Activated CD4-positive, CD25-positive, alpha-beta regulatory T cell (primary cell): ENCODE measurements at places on chromosomes 1 and 21.

- DNase-seq = no peak
These were observed 177.9 kb downstream of the CLIC6 start for GRCh38 chr21:34846601-34847112.

GRCh38 chr1:12083766-12084165 is 20.7 kb downstream of the TNFRSF8 start:
- no peak for DNase-seq

DNA sequence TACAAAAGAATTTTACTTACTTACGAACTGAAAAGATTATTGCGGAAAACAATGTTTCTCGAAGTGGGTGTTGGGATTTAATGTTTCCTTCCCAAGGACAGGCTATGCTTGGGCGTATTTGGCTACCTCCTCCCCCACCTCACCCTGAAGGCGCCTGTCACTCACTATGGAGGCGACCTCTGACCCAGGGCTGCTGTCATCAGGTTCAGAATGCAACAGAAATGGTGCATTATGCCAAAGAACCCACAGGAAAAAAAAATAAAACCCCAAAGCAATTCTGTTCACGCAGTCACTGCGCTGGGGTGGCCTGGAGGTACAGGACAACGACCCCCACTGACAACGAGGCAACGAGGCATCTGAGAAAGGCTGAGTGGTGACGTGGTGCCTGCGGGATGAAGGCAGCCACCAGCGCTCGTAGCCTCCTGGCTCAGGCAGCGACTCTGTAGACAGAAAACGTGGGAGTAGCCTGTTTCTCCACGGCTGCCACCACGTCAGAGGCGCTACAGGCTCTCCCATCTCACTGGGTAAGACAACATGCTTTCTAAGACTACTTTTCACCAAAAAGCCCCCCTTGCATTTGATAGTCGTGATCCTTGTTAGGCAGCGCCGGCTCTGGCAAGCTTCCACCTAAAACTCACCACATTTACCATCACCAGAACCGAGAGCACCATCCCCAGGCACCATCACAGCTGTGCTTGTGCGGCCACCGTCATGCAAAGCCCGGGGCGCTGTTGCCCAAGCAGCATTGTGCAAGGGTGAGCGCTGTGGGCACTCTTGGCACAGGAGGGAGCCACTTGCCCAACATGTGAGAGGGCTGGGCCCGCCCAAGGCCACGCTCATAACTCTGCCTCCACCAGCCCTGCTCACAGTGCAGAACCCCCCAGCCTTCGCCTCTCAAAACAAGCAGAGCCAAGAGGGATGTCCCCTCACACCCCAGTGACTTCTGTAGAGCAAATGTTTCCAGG is 14.3 kb downstream of the NADK start:
- DNase-seq = no peak

DNA sequence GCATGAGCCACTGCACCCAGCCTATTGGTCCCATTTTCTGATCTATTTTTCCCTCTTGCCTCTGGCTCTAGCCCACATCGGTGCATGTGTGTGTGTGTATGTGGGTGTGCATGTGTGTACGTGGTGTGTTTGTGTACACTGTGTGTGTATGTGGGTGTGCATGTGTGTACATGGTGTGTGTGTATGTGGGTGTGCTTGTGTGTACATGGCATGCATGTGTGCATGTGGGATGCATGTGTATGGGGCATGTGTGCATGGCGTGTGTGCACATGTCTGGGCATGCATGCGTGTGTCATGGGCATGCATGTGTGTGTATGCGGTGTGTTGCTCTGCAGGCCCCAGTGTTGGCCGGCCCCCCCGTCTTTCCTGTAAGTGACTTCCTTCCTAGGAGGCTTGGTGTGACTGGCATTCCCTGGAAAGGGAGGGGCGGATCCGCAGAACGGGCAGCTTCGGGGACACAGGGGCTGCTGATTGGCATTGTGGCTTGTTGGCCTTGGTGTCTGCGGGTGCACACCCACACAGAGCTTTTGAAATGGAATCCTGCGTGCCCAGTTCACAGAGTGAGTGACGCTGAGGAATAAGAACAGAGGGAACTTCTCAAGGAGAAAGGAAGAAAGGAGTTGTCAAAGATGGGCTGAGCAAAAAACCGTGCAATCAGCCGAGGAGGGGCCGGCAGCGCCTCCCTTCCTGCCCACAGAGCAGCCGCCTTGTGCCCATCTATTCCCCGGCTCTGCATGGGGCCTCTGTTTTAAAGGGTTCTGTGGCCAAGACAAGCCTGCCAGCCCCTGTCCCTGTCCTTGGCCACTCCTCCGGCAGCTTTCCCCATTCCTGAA is 8.0 kb downstream of the PDXK start:
- no peak for DNase-seq

DNA sequence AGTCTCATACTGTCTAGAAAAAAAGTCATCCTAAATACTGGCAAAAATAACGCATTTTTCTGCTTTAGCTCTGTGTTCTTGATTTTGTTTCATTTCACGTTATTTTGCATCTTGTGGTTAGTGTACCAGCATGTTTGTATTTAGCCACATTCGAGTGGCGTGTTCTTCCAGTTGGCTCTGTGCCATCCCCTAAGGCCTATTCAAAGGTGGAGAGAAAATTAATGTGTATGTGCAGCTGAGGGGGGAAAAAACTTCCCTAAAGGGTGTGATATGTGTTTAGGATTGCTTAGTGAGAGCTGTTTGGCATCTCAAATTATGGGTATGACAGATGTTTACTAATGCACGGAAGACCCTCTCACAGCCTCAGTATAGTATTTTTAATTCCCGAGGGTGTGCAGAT is 12.1 kb downstream of the DNAJC16 start:
- no peak for DNase-seq

- DNase-seq = no peak
These were observed 35.6 kb upstream of the ERG start for GRCh38 chr21:38533887-38534286.

GRCh38 chr1:78375996-78376395 is 114.8 kb upstream of the PTGFR start:
- DNase-seq = no peak

DNA sequence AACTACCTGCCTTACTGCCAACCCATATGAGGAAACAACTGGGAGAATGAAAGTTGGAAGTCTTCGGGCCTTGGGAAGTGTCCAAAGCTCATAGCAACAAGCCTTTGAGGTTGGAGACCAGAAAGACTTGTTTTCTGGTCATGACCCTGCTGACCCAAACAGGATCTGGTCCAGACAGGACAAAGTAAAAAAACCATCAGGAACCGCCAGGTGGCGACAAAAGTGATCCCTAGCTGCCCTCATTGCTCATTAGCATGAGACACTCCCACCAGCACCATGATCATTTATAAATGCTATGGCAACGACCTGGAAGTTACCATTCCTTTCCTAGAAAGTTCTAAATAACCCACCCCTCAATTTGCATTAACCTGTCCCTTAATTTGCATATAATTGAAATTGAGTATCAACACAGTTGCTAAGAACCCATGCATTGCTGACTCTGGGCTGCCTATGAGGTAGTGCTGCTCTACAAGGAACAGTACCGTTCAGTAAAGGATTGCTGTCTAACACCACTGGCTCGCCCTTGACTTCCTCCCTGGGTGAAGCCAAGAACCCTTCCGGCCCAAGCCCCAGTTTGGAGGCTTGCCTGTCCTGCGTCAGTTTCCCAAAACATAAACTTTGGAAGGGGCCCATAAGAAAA is 89.0 kb downstream of the URB2 start:
- DNase-seq = peak; percentile 1

- no peak for DNase-seq
These were observed 7.8 kb downstream of the DIPK1A start for GRCh38 chr1:92953491-92953890.

DNA sequence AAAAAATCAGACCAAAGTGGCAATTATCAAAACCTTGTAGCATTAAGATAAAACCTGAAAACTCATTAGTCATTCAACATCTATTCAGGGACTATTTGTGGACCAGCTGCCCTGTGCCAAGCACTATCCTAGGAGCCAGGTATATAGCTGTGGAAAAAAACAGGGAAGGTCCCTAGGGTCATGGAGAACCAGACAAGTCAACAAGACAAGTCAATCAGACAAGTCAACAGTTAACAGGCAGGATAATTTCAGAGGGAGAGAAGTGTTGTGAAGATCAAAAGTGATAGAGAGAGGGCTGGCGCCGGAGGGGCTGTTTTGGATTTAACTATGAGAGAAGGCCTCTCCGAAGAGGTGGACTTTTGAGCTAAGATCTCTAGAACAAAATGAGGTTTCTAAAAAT is 3.3 kb upstream of the ATP1A4 start:
- DNase-seq = no peak

DNA sequence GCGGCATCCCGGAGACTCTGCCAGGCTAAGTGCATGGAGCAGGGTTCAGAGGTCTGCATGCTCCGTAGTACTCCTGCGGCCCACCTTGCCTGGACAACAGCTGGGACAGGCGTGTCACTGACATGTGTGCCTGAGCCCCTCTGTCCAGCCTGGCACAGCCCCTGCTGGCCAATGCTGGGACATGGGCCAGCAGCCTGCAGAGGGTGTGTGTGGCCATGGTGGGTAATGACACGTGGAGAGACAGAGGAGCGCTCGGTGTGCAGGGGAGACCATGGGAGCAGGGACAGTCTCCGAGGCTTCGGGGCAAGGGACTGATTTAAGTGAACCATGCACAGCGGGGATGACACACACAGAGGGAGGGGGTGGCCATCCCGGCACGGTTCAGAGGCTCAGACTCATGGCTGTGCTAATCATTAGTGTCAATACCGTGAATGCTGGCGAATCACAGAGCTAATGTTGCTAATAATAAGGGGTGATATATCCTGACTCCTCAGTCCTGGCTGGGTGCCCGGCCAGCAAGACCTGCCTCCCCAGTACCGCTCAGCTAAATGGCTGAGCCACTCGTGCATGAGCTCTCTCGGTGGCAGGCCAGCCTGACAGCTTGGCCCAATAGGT is 41.5 kb downstream of the IGSF21 start:
- DNase-seq = no peak

GRCh38 chr1:69835955-69836354 is 268.2 kb downstream of the LRRC7 start:
- no peak for DNase-seq

- no peak for DNase-seq
These were observed 122.9 kb downstream of the UBR4 start for GRCh38 chr1:19087017-19087736.

DNA sequence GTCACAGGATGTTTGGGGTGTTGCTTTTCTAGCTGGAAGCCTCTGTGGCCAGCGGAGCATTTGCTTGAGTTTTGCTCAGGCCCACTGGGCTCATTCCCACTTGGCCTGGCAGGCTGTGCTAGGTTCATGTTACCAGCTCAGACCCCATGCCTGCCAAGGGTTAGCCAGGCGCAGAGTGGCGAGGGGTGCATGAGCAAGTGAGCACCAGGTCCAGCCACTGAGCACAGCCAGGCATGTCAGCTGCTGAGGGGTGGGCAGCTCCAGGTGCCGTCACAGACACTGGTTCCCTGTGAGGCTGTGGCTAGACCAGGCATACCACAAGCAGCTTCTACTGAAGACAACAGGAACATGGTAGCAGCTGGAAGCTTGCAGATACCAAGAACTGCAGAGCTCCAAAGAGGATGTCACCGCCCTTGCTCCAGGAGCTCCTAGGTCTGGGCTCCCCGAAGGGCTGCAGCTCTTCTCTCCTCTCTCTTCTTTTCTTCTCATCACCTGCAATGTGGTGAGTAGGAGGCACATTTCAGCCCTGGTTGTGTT is 52.0 kb upstream of the CYYR1 start:
- DNase-seq = no peak

DNA sequence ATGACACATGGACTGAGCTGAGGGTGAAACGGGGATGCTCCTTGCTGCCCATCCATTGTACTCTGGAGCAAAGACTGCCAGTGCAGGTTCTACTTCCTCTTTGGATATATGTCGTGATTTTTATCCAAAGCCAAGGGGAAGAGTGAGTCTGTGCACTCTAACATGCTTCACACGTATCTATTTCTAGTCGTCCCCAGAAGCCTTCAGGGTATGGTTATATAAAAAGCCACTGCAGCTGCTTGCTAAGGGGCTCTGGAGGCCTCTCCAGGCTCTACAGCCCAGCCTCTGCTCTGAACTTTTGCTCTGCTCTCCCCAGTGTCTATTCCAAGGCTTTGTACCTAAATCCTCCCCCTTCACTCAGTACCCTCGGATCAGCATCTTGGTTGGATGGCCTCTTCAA is 20.1 kb downstream of the PAFAH2 start:
- no peak for DNase-seq

DNA sequence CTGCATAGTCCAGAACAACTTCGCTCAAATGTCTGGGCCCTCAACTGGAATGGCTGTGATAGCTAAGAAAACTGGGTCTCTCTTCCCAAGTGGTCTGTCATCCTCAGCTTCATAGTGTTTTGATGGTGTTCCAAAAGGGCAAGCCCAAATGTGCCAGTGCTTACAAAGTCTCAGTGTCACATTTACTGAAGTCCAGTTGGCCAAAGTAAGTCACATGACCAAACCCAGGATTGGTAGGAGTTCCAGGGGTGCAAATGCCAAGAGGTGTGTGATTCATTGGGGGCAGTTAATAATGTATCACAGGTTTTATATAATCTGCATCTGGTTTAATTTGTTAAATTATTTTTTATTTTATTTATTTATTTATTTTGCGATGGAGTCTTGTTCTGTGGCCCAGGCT is 24.9 kb downstream of the SMG7 start:
- DNase-seq = no peak

GRCh38 chr1:230507236-230507635 is 81.1 kb upstream of the PGBD5 start:
- DNase-seq = no peak

- no peak for DNase-seq
These were observed 252.5 kb upstream of the C1orf105 start for GRCh38 chr1:172167796-172168596.

DNA sequence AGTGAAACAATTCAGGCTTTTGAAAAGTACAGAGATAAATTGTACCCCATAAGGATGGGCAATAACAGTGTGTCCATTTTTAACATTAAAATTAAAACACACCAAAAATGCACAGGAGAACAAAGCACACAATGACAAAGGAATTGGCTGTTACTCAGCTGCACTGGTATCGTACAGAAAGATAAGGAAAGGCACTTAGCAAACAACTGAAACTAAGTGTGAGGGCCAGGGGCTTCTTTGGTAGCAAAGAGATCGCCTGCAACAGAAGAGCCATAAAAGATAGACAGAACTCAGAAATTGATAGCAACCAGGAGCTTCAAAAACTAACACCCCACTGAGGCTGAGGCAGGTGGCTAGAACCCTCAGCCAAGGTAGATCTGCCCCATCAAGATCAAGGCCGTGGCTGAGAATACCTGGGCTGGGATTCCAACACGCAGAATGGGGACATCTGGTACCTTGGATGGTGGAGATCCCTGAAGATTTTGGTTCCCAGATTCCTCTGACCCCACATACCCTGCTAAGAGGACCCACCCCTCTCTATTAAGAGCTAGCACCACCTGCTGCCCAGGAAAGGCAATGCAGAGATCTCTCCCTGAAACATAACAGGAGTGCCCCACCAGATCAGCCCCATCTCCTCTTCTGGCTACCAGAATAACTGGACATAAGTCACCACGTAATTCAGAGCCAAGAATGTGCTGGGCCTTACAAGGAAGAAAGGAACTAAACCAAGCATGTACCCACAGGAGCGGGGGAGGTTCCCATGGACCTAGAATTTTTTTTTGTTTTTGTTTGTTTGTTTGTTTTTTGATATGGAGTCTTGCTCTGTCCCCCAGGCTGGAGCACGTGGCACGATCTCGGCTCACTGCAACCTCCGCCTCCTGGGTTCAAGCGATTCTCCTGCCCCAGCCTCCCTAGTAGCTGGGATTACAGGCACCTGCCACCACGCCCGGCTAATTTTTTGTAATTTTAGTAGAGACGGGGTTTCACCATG is 16.2 kb downstream of the PLEKHO1 start:
- DNase-seq = peak; percentile 7
